ENCODE measurements at places on chromosomes 2 and 18.
A peak's percentile ranks its signal among the peaks of the same experiment; 100 is the strongest.

- DNase-seq = no peak
These were observed 18.7 kb upstream of the LYPD6B start for GRCh38 chr2:149019768-149020167.

DNA sequence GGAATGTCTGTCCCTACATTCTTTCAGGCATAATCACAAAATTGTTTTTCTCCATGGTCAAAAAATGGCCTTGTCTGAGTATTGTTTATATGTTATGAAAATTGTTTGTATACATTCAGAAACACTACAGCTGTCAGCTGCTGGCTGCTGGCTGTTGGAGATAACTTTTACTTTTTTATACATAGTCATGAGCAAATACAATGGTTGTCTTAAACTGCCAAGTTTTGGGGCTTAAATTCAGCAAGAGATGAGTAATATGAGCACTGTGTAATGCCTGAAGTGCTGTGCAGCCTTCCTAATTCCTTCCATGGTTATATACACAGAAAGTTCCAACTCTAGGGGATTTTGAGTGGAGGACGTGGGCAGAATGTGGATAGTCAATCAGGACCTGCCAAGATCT lies 168.9 kb upstream of the RMP24 start:
- no peak for DNase-seq

GRCh38 chr2:100588071-100588786 lies 25.4 kb downstream of the PDCL3 start:
- DNase-seq = no peak

DNA sequence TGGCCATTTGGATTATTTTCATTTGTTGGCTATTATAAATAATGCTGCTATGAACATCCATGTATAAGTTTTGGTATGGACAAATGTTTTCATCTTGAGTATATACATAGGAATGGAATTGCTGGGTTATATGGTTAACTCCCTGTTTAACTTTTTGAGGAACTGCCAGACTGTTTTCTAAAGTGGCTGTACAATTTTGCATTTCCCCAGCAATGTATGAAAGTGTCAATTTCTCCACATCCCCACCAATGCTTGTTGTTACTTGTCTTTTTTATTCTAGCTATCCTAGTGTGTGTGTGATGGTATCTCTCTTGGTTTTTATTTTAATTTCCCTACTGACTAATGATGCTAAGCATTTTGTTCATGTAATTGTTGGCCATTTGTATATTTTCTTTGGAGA lies 90.6 kb upstream of the CYP26B1 start:
- DNase-seq = no peak

DNA sequence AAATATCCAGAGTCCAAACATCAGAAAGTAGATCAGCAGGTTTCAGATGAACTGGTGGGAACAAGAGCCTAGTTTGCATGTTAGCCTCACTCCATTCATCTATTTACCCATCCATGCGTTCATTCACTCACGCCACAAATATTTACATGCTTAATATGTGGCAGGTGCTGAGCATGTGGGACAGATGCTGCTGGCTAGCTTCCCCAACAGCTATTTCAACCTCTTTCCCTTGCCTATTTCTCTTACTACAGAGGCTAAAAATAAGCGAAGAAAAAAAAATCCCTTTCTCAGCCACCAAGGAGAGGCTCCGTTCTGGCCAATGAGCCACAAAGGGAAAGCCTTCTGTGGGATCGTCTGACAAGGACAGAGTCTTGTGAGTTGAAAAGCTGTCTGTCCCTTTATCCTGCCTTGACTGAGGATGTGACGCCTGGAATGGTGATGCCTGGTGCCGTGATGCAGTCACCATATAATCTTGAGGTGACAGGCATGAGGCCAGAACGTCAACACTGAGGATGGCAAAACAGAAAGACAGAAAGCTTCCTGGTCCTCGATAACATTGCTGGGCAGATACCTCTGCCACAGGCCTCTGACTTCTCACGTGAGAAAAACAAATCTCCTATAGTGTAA lies 78.2 kb downstream of the KCTD1 start:
- DNase-seq = no peak

DNA sequence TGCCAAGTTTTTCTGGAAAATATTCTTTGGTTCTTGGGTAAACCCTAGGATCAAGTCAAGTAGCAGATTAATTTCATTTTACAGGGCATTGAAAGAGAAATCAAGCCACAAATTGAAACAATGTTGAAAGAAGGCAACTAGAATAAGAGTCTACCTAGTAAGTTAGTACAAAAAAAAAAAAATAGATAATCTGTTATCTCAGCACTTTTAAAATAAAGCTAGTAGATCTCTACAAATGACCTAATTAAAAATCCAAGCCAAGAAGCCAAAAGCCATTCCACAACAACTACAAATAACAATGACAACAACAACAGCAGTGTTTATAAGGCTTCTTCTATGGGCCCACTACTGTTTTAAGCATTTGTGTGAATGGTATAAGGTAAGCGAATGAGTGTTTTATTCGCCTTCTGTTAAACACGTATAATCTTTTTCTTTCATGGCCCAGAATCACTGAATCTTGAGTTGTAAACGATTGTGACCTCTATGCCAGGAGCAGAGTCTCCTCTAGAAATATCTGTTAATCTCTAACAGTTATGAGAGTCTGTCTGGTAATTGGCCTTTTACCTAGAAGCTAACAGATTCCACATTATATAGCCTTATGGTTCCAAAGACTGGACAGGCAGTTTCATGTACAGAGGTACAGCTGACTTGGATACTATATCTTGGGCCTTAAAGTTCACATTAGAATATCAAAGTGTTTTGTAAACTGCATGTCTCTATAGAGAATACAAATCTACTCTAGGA lies 28.6 kb upstream of the CUL3 start:
- no peak for DNase-seq

DNA sequence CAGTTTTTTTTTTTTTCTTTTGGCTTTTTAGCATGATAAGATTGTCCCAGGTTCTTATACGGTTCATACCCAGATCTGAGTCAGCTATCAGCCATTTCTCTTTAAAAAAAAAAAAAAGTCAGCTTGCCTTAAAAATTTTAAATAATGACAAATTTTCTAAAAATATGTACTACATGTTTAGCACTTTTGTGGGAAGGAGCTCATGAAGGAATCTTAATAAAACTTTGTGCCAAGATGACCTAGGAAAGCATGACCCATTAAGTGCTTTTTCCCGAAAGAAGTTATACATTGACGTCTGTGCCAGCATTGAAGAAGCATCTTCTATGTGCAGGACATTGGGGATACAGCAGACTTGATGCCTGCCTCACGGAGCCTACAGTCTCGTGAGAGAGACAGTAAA lies 4.5 kb upstream of the RBMS1 start:
- DNase-seq = no peak

DNA sequence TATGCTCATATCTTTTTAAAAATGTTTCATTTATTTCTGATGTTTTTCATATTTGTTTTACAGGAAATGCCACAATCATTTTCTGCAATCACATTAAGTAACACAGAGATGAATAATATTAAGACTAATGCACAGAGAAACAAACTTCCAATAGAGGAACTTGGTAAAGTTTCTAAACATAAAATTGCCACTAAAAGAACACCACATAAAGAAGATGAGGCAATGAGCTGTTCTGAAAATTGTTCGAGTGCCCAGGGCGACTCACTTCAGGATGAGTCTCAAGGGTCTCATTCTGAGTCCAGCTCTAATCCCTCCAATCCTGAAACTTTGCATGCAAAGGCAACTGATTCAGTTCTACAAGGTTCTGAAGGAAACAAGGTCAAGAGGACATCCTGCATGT lies 70.4 kb downstream of the APLF start:
- no peak for DNase-seq

DNA sequence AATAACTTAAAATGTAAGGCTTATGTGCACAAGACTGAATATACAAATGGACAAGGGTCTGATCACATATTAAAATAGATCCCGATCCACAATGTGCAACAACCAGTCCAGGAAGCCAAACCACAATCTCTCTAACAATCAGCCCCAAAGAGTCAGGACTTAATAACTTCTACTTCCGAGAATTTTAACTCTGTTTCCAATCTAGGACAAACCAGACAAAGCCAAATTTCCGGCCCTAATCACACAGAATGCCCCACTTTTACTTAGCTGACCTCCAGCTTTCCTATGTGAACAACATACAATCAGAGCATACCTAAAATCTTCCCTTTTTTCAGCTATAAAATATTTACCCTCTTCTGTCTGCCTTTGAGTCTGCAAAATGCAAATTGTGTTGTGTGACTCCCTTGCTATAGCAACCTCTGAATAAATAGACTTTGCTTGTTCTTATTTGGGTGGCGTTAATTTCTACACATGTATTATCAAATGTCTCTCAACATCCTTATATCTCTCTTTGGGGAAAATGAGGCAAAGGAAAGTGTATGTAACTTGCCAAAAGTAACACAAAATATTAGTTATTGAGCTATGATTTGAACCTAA lies 381.9 kb upstream of the MC4R start:
- no peak for DNase-seq

DNA sequence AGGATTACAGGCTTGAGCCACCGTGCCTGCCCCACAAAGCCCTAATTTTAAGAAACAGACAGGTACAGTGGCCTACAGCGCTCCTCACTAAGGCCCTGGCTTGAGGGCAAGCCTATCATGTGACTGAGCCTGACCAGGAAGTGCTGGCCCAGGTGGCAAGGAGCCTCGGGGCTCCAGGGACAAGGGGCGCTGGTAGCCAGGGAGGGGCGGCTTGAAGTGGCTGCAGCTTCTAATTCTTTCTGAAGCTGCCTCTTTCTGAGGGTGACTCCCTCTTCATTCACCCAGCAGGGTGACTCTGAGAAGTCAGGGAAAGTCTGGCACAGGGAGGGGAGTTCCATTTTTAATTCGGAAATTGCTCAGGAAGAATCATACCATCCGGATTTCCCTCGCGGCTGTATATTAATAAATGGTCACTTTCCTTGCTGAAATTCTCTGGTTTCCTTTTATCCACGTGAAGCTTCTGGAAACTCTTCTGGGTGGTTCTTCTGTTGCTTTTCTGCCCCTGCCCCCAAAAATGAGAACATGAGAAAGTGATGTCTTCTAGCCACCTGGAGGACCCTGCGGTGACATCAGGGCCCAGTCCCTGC lies 115.7 kb downstream of the FAM210A start:
- no peak for DNase-seq

GRCh38 chr18:41323044-41323443 lies 632.0 kb upstream of the PIK3C3 start:
- DNase-seq = no peak

DNA sequence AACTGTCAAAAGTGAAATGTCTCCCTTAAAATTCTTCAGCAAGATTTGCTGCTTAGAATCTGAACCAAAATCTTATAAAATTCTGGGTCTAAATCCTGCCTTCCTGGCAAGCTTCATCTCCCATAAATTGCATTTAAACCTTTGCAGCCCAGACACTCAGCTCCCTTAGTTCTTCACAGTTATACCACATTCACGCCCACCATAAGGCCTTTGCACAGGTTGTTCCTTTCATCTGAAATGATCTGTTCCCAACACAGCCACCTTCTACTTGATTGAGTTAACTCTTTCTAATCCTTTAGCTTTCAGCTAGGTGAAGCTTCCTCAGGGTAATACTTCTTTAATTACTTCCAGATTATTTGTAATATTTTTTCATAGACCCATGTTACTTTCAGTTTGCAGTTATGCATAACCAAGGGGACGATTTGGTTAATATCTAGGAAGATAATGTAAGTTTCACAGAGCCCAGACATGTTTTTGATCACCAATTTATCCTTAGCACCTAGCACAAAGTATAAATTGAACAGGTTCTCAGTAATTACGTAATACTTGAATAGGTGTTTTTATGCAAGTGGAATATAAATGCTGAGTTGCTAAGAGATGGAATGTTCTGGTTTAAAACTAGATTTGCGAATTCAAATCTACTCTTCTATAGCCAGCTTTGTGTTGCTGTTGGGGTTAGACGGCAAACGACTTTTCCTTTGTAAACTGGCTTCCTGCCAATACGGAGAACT lies 779.7 kb upstream of the PKDCC start:
- DNase-seq = peak; percentile 28

GRCh38 chr18:36711014-36711725 lies 117.6 kb downstream of the TPGS2 start:
- no peak for DNase-seq

- no peak for DNase-seq
These were observed 154.1 kb upstream of the KLHL29 start for GRCh38 chr2:23230885-23231284.

All from head of caudate nucleus (tissue), 42 donors.